ENCODE measurements at places on chromosomes 16 and 17. TPM values are rescaled to one million over a fixed set of nuclear protein-coding genes. Genes with fewer than 3 reads are reported as not detected.

The SEZ6L2 gene
- 0.22 TPM for total RNA-seq

The OR1A1 gene
- not detected for total RNA-seq

The PIK3R6 gene
- total RNA-seq: 1.4 TPM

The NME2 gene
- total RNA-seq: 248 TPM

GRCh38 chr17:68319410-68320162 is 28.3 kb downstream of the ARSG start:
- DNase-seq: no peak

DNA sequence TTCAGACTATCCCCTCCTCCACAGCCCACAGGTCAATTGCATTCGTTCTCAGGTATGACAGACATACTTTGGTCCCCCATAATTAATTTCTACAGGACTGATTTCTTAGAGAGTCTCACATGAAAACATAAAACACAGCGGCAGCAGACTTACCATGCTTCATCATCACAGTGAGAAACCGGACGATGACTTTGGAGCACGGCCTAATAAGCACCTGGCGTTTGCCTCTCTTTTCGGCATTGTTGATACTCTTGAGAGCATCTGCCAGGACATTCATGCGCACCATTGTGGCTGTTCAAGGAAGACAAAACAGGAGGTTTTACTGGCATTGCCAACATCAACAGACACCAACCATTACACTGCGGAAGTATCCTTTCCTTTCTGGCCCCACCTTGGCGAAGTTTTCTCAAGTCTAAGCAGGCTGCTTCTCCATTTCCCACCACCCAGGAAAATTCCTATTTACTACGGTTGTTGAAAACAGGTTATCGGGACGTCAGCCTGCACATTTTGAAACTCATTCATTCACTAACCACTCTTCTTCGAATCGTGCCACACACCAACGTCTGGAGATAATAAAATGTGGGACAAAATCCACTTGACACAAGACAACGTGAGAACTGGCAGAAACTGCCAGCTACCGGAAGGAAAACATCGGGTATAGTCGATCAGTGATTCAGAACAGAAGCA is 1.2 kb downstream of the RPS15A start:
- DNase-seq: no peak

GRCh38 chr17:44033861-44034408 is 19.2 kb upstream of the TMEM101 start:
- no peak for DNase-seq
